ENCODE measurements at places on chromosomes 1 and 21.

GRCh38 chr1:201916649-201917249 lies 28.1 kb downstream of the SHISA4 start:
- no peak for DNase-seq

DNA sequence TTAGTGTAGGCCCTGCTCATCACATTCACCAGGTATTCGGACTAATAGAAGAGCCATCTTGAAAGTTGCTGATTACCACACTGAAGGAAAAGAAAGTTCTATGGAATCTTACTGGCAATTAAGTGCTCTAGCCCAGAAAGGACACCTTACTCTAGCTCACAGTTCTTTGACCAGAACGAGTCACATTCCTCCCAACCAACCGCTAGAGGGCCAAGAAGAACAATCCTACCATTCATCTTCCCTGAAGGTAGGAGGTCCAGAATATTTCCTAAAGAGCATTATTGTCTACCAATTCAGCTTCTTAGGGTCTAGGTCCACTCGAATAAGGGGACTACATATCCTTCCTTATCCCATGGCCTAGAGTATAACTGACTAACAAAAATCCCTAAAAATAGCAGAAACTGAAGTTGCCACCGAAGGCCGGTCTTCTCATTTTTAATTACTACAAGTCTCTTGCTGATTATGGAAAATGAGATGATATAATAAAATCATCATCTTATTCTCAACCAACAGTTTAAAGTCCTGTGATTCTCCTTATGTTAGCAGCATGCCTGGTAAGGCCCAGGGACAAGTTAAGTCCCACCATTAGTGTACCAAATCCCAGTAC lies 2.7 kb upstream of the FMO1 start:
- DNase-seq = peak; percentile 20

- DNase-seq = no peak
These were observed 17.3 kb downstream of the WDR47 start for GRCh38 chr1:109024646-109025045.

GRCh38 chr1:44655609-44656008 lies 18.7 kb downstream of the TMEM53 start:
- DNase-seq = no peak

DNA sequence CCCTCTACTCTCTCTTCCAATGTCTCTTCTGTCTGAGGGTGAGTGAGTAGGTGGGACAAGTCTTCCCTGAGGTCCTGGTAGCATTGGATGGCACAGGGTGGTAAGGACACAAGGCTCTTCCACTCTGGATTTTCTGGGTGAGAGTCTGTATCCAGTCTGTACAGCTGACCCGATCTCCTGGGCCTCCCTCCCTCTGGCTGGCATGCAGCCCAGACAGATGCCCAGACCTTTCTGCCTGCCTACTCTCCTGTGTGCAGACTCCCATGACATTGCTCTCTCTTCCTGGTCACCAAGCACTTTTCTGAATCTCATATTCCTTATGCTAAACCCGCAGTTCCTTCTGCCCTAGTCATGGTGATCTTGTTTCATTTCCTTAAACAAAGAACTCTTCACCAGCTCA lies 100.3 kb downstream of the GRIK3 start:
- no peak for DNase-seq

DNA sequence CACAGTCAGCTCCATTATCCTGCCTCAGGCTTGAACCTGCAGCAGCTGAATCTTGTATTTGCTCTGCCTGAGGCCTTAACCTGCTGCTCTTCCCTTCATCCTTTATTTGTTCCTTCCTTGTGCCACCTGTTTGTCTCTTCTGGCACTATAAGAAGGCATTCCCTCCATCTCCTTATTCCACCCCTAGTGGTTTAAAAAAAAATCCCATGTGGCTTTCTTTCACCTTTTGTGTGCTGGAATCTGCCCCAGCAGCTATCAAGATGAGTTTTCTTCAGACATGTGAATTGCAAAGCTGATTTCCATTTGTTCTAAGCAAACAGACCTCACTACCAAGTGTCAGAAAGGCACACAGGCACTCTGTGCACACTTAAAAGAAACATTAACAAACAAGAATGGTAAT lies 294.6 kb downstream of the TTLL7 start:
- no peak for DNase-seq

DNA sequence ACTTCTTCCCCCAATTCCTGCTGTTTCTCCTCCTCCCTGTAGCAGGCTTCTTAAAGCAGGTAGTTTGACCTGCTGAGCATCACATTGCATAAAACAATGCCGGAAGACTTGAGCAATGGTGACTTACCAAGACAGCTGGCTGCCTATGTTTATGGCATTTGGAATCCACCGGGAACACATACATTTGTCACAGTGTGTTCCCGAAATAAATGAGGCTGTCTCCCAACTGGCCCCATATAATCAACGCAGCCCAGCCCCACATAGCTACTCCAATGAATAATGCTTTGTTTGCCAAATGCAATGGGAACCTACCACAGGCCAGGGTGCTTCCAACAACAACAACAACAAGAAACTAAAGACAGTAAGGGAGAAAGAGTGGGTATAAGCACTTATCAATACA lies 186.1 kb upstream of the MAP1LC3C start:
- no peak for DNase-seq

DNA sequence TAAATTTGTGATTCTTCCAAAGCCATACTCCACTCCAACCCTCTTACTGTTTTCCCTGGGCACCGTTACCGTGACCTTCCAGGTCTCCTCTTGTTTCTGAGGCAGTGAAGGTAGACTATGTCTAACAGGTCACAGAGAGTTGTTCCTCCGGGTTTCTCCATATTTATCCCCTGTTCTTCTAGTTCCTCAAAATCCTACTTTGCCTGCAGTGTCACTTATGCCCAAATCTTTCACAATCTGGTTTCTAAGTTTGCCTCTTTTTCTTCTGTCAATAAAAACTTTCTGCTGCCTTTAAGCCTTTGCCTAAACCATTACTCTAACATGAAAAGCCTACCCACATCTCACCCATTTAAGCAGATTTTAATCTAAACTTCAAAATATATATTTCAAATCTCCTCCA lies 87.7 kb downstream of the C4BPA start:
- DNase-seq = no peak

DNA sequence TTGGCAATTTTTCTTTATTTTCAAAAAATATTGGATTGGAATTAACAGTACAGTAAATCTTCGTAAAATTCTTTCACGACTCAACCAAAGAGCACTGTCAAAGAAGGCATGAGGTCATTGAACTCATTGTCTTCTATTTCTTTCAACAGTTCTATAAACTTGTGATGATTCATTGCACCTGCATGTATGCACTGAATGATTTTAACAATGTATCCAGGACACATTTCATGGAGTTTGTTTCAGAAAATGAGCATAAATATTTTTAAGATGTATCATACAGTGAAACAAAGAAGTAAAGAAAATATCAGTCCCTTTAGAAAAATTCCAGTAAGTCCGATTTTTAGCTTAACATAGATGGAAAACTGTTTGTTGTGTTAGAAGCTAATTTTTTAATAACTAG lies 33.6 kb upstream of the CD34 start:
- no peak for DNase-seq

DNA sequence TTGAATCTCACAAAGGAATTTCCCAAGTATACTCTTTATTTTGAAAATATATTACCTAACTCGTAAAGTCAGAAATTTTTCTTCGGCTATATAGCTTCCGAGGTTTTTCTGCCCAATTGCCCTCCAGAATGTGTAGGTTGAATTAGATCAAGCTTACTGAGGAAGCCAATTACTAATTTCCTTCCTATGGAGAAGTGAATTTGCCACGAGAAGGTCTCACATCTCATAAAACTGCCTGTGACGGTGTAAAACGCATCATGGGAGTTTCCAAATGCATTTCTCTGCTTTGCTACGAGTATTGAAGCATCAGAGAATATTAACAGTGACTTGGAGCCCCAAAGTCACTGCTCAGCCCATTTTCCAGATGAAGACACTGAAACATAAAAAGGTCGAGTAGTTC lies 262.3 kb downstream of the PTBP2 start:
- DNase-seq = no peak

DNA sequence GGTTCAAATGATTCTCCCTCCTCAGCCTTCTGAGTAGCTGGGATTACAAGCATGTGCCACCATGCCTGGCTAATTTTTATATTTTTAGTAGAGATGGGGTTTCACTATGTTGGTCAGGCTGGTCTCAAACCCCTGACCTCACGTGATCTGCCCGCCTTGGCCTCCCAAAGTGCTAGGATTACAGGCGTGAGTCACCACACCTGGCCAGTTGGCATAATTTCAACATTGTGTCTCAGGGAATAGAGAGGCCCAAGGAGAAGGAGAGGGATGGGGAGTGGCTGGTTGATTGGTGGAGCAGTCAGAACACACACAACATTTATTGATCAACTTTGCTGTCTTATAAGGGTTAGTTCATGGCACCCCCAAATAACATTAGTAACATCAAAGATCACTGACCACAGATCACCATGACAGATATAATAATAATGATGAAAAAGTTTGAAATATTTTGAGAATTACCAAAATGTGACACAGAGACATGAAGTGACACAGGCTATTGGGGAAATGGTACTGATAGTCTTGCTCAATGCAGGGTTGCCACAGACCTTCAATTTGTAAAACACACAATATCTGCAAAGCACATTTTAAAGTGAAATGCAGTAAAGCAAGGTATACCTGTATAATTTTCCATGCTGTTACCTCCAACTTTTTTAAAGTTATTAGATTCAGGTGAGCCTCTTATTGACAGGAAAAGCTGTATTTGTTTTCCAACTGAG lies 15.8 kb upstream of the CYB5R1 start:
- DNase-seq = no peak

- no peak for DNase-seq
These were observed 14.1 kb downstream of the PTCH2 start for GRCh38 chr1:44828841-44829440.

- no peak for DNase-seq
These were observed 123.9 kb downstream of the GLIS1 start for GRCh38 chr1:53615101-53615500.

DNA sequence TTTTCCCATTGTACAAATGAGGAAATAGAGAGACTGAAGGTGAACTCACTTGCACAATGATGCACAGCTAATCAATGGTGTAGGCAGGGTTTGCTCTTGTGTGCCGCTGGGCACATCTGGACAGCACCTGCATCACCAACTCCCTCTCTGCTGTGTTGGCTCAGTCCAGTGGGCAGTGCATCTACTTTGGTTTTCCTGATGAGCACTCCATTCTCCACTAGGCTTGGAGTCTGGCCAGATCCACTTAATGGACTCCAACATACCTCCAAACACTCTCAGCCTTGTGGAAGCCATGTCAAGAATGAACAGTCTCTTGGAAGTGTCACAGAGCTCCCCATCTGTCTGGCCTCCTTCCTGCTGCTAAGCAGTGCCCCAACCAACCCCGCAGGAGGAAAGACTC lies 152.2 kb downstream of the HIVEP3 start:
- DNase-seq = no peak

GRCh38 chr1:154784924-154785531 lies 85.1 kb downstream of the KCNN3 start:
- peak; percentile 70 for DNase-seq

DNA sequence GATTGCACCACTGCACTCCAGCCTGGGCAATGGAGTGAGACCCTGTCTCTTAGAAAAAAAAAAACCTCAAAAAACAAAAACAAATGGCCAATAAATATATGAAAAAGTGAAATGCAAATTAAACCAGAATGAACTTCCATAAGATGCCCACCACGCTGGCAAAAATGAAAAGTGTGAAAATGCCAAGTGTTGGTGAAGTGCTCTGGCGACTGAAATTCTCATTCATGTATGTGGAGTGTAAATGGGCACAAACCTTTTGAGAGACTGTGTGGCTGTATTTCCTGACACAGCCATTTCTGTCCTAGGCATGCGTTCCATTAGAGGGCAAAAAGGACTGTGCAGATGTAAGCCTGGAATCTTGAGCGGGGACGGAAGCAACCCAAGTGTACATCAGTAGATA lies 18.3 kb downstream of the YBEY start:
- no peak for DNase-seq

DNA sequence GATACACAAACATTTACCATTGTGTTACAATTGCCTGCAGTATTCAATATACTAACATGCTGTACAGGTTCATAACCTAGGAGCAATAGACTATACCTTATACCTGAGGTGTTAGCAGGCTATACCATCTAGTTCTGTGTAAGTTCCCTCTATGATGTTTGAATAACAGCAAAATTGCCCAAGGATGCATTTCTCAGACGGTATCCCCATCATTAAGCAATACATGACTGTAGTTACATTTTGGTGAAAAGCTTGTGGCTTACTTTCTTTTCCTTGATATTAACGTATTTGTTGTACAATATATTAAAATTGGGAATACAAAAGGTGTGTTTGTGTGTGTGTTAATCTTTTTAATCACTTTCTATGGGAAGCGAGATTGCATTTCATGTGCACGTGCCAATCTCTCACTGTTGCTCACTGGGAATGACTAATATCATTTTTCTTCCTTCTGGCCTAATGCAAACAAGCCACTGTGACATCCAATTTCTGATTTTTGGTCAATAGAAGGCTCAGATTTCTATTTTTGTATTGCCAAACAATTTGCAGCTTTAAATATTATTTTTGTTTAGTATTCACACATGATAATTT lies 36.7 kb upstream of the WLS start:
- DNase-seq = no peak

DNA sequence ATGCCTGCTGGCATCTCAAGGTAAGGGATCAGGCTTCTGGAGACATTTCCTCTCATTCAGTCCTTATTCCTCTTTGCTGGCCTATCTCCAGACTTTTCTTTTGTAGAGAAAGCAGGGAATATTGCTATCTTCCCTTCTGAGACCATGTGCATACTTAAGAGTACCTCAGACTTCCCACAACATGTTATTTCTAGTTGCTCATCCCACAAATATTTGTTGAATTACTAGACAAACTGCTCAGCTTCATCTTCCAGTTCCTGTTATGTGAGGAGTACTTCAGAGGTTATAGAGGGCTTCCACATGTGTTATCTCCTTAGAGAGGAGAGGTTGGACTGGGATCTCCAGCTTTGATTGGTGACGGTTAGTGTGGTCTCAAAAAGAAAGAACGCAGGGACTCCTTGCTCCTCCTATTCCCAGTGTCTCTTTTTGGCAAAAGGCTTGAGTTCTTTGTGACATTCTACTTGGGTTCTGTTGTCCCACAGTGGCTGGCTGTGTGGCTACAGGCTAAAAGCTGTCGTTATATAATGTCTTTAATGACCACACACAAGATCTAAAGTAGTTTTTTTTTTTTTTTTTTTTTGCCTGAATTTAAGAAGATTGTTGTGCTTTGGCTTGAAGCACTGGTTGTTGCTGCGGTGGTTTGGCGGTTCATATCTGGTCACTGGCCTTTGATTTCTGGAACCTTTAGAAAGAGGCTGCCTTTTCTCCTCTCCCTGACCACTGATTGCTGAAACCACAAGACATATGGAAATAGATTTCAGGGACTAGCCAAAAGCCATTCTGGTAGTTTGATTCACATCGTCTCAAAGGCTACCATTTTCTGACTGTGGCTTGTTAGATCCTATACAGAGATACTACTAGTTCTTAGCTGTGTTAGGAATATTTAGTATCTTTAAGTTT lies 78.7 kb downstream of the FGGY start:
- no peak for DNase-seq

GRCh38 chr1:69081668-69082067 lies 486.1 kb upstream of the LRRC7 start:
- DNase-seq = no peak
